SK-MEL-5 (cell line): ENCODE measurements at places on chromosomes 5 and 9. TPM values are rescaled to one million over a fixed set of nuclear protein-coding genes. Genes with fewer than 3 reads are reported as not detected.

GRCh38 chr5:96984506-96985192 lies 48.8 kb downstream of the LNPEP start:
- DNase-seq = no peak

- DNase-seq = no peak
Measured at GRCh38 chr5:120151181-120151580, 312.9 kb upstream of the PRR16 start.

- no peak for DNase-seq
Measured at GRCh38 chr5:61257421-61257820, 74.6 kb upstream of the ZSWIM6 start.

- DNase-seq = no peak
Measured at GRCh38 chr9:88535226-88536022, 446 bp downstream of the NXNL2 start.

DNA sequence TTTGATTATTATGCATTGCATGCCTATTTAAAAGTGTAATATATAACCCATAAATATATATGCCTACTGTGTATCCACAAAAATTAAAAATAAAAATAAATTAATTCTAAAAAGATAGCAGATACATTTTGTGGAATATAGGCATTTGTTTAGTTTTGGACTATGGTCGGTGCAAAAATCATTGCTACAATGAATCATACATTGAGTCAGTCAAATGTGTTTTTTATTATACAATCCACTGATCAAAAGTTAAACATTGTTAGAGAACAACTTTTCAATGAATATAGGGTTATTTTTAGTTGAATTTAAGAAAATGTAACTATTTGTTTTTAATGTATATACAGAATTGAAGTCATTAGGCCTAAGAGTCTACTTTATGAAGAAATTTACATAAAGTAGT lies 885.9 kb downstream of the EFNA5 start:
- DNase-seq = no peak

GRCh38 chr5:135289651-135290050 lies 109.4 kb downstream of the MACROH2A1 start:
- DNase-seq = no peak

The ROPN1L gene
- total RNA-seq = 0.83 and 1.2 TPM in 2 replicates

GRCh38 chr5:151810449-151810848 lies 38.7 kb downstream of the G3BP1 start:
- DNase-seq = no peak

DNA sequence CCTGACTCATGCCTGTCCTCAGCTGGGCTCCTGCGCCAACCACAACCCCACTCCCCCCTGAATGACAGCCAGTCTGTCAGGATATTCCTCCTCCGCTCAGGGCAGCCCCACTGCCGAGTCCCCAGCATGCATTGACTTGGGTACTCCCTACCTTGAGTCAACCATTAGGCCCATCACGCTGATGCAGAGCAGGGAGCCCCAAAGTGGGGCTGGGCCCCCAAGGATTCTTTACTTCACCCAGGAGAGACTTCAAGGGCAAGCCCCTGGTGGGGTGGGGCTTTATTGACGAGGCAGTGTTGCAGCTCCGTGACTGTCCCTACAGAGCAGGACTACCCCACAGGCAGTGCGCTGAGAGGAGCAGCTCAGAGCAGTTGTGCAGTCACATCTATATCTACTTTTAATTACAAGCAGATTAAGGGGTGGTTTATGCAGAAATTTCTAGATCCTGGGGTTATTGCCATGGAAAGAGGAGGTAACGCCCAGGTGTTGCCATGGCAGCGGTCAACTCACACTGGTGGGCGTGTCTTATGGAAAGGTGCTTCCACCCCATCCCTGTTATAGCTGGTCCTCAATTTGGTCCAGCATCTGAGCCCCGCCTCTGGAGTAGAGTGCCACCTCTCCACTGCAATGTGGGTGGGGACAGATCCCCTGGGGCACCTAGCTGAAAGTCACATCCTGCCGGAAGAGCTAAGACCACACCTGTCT lies 32.1 kb upstream of the FCN1 start:
- no peak for DNase-seq
